ENCODE measurements at places on chromosomes 12 and 14.

DNA sequence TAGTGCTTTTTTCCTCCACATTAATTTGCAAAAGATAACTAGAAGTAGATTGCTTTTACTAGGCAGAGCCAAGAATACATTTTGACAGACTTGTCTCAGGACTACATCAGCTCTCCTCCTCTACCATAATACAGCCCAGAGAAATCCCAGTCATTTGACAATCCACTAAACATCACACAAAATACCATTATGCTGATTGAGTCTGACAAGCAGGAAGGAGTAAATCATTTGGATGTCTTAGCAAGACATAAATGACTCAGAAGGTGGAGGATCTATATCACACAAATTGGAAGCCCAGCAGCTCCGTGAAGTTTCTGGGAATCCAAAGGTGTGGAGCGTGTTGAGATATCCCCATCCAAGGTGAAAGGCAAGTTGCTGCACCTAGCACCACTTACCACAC, 75.4 kb upstream of the FKBP4 start:
- no peak for ATAC-seq

DNA sequence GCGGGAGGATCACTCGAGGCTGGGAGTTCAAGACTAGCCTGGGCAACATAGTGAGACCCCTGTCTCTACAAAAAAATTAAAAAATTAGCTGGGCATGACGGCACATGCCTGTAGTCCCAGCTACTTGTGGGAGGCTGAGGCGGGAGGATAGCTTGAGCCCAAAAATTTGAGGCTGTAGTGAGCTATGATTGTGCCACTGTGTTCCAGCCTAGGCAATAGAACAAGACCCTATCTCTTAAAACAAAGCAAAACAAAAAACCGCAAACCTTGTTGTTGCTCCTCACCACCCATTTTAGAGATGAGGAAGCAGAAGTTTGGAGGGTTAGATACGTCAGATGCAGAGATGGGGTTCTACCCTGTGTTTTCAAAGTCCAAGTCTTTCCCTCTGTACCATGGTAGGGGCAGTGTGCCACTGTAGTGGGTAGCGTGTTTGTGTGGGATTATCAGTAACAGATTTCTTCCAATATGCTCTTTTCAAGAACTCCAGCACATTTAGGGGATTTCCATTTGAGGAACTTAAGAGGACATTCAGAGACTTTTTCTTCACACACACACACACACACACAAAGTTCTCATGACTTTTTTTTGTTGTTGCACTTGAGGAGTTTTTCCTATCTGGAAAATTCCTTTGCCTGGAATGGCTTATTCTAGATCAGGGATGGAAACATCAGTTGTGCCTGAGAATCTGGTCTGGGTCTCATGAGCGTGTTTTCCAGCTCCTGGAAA, 186.5 kb downstream of the CHST11 start:
- peak; percentile 80 for ATAC-seq

- ATAC-seq: no peak
These were observed 7.7 kb downstream of the MVK start for GRCh38 chr12:109581334-109581691.

DNA sequence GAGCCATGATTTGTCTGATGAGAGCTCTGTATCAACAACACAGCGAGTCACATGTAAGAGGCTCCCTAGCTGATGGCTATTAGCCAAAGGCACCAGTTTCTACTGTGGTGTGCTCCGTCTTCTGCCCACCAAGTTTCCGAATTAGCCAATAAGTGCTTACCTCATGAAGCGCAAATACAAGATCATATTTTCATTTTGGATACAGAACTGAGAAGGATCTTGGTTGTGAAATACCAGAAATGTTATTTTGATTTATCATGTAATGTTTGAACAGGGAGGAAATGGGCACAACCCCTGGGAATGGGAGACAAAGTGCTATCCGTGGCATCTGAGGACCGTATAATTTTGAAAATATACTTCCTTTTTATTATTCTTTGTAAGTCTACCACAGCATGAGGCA, 234.3 kb downstream of the DACT1 start:
- no peak for ATAC-seq

DNA sequence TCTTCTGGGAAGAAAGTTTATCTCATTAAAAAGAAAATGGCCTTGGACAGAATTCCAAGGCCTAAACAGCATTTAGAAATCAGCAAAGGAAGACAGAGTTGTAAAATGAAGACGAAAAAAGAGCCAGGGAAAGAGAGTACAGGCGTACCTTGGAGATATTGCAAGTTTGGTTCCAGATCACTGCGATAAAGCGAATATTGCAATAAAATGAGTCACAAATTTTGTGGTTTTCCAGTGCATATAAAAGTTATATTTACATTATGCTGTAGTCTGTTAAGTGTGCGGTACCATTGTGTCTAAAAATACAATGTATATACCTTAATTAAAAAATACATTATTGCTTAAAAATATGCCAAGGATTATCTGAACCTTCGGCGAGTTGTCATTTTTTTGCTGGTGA, 9.0 kb downstream of the PCNX1 start:
- ATAC-seq: no peak

- no peak for ATAC-seq
These were observed 158.8 kb downstream of the RPAP3 start for GRCh38 chr12:47547077-47547476.

GRCh38 chr14:44846232-44846824, 115.4 kb downstream of the KLHL28 start:
- no peak for ATAC-seq

DNA sequence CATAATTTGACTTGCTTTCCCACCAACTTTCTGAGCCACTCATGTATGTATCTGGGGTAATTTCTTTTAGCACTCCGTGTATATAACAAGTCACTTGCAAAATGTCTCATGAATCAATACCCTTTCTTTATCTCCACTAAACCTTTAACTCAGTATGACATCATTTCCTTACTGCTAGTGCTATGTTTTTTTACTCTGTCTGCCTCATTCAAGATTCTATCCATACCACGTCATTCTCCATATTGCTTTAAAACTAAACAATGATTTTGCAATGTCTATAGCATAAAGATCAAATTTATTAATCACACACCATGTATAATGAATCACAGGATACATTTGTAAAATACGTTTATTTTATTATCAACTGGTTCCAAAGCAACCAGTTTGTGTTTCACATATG, 178.2 kb downstream of the PIK3C2G start:
- ATAC-seq: no peak

DNA sequence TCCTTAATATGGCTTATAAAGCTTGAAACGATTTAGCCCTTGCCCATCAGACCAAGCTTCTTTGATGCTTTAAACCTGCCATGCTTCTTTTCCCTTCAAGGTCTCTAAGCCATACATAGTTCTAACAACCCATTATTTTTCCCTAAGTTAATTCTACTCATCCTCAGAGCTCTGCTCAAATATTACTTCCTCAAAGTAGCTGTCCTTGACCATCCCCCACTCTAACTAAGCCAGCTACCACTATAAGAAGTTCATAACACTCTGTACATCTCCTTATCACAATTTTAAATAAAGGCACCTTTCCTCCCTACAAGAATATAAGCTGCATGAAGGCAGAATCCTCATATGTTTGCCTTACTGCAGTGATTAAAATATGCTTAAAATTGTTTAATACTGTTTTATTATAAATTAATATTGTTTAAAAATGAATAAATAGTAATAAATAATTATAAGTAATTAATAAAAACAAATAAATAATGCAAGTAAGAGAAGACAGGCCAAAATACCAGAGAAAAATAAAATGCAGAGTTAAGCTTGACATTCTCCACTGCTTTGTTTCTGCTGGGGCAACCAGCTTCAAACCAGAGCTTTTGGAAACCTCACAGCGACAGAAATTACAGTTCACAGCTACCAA, 76.8 kb downstream of the NUMB start:
- ATAC-seq: no peak

DNA sequence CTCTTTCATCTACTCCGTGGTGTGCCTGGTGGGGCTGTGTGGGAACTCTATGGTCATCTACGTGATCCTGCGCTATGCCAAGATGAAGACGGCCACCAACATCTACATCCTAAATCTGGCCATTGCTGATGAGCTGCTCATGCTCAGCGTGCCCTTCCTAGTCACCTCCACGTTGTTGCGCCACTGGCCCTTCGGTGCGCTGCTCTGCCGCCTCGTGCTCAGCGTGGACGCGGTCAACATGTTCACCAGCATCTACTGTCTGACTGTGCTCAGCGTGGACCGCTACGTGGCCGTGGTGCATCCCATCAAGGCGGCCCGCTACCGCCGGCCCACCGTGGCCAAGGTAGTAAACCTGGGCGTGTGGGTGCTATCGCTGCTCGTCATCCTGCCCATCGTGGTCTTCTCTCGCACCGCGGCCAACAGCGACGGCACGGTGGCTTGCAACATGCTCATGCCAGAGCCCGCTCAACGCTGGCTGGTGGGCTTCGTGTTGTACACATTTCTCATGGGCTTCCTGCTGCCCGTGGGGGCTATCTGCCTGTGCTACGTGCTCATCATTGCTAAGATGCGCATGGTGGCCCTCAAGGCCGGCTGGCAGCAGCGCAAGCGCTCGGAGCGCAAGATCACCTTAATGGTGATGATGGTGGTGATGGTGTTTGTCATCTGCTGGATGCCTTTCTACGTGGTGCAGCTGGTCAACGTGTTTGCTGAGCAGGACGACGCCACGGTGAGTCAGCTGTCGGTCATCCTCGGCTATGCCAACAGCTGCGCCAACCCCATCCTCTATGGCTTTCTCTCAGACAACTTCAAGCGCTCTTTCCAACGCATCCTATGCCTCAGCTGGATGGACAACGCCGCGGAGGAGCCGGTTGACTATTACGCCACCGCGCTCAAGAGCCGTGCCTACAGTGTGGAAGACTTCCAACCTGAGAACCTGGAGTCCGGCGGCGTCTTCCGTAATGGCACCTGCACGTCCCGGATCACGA, 2.2 kb downstream of the SSTR1 start:
- ATAC-seq: no peak

GRCh38 chr12:65568517-65568916, 255.8 kb upstream of the HMGA2 start:
- ATAC-seq: no peak

DNA sequence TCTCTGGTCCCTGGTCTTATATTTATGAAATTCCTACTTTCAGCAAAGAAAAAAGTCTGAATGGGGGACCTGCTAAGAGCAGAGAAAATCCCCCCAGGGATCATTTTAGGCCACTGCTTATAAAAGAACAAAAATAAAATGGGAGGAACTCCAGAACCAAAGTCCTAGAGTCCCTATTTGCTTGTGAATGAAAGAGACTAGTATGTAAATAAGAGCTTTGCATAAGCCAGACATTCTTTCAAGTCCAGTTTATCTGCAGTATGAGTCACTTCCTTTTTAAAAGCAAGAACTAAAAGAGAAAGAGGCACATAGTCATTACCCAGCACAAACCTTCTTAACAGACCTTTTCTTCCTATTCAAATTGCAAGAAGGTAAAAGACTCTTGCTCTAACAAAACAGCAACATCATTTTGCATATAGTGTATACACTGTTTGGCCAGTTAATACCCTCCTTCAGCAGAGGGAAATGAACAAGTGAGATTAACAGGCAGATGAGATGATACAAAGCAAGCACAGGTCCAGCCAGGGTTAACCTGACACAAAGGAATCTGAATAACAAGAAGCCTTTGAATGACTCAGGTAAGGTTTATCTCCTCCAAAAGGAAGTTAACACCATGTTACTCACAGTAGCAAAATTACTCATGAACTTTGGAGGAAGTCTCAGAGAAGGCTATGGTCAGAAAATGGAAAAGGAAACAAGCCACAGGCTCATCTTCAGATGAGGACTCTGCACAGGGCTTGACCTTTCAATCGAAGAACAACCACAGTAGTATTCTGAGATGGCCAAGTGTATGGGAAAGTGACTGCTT, 87.3 kb downstream of the PHLDA1 start:
- peak; percentile 91 for ATAC-seq

GRCh38 chr14:58709949-58710348, 72.2 kb downstream of the DACT1 start:
- ATAC-seq: no peak

GRCh38 chr14:102799684-102800562, 22.7 kb downstream of the TRAF3 start:
- no peak for ATAC-seq

- ATAC-seq: no peak
These were observed 555.9 kb upstream of the TMEM132C start for GRCh38 chr12:127711108-127711507.

GRCh38 chr14:67492538-67492937, 4.0 kb upstream of the TMEM229B start:
- ATAC-seq: no peak

GRCh38 chr12:85363382-85364190, 83.6 kb downstream of the ALX1 start:
- no peak for ATAC-seq

- ATAC-seq: no peak
These were observed 70.6 kb downstream of the TMEM132C start for GRCh38 chr12:128337431-128338170.

- peak; percentile 76 for ATAC-seq
These were observed 52.5 kb upstream of the RIN3 start for GRCh38 chr14:92460916-92461579.

DNA sequence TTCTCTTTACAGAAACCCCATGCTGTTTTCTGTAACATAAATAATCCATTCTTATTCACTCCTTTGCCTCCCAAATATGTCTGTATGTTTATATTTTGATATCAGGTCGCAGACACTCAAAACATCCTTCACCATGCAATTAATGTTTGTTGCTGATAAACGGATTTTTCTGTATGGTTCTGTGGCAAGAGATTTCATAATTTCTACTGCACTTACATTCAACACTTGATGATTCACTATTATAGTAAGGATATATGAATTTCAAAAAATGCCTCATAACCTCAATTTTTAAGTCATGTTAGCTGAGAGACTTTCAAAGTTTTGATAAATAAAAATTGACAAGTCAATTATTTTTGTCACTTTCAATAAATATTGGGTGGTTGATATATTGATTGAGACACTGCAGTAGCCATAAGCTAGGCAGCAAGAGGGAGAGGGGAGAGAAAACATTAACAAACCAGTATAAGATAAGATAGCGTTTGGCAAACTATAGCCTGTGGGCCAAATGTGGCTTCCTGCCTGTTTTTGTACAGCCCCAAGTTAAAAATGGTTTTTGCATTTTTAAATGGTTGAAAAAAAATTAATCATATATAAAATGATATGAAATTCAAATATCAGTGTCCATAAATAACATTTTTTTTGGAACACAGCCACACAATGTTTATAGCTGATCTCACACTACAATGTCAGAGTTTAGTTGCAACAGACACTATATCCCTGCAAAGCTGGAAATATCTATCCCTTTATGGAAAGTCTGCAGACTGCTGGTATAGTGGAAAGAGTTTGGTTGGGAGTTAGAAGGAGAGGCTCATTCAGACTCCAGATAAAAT, 18.3 kb downstream of the ALDH6A1 start:
- ATAC-seq: no peak

DNA sequence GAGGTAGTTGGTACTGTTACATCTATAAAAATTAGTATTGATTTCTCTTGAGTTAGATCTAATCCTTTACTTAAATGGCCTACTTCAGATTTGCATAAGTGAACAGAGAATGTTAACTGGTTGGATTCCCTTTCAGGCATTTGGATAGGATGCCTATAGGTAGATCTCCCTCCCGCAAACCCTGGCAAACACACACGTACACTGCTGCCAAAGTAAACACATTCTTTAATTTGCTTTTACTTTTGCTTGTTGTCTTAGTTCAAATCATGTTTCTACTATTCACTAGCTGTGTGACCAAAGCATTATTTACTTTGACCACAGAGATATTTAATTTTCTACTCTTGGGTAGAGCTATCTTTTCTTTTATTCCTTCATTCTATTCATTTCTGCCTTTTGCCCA, 936.1 kb upstream of the FBXO33 start:
- no peak for ATAC-seq

GRCh38 chr12:100141666-100141997, 1.0 kb downstream of the BLTP3B start:
- ATAC-seq: peak; percentile 40
